Central memory CD8-positive, alpha-beta T cell (primary cell): ENCODE measurements at places on chromosomes 11 and 22.

GRCh38 chr11:130070846-130071200 is 1.1 kb downstream of the APLP2 start:
- H3K27me3 ChIP-seq, result no peaks in the 10 kb centered on the region
- H3K4me1 ChIP-seq, result peaks cover 29% of the 10 kb centered on the region
- H3K27ac ChIP-seq, result peak overlapping the region; percentile 39
- H3K4me3 ChIP-seq, result peak overlapping the region; percentile 78

- H3K4me3 ChIP-seq, result no peak overlapping the region
- H3K27ac ChIP-seq, result no peak overlapping the region
- no peaks in the 10 kb centered on the region for H3K27me3 ChIP-seq
- H3K36me3 ChIP-seq, result peaks cover 1% of the 10 kb centered on the region
These were observed 46.5 kb downstream of the MYO7A start for GRCh38 chr11:77174559-77174958.

DNA sequence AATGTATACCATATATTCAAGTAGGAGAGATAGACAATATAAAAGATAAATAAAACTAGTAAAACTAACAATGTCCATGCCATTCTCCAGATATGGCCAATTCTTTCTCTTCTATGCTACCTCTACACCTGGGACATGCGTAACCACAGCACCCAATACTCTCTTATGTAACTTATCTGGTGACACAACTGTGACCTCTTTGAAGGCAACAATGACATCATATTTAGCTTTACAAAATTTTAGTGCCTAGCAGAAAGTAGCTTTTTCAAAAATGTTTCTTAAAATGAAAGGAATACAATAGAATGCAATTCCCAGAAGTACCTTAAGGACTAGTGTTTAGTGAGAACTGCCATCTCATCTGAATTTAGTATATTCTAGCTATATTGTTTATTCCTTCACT is 36.8 kb downstream of the CDON start:
- no peak overlapping the region for H3K4me3 ChIP-seq
- H3K27me3 ChIP-seq, result peaks cover 8% of the 10 kb centered on the region
- no peak for DNase-seq
- H3K27ac ChIP-seq, result no peak overlapping the region
- no peaks in the 10 kb centered on the region for H3K36me3 ChIP-seq

DNA sequence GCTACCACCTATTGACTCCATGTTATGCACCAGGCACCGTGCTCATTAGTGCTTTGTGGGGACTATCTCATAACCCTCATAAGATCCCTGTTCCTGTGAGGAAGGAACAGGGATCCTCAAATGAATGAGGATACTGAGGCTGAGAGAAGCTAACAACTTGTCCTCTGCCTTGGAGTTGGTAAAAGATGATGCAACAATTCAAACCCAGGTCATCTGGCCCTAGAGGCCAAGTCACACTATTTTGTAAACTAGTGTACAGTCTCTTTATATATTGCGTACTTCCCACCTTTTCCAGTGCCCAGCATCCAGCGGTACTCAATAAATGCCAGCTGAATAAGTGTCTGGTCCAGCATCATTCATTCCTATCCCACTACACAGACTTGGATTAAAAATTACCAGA is 92.6 kb downstream of the RCN1 start:
- no peak overlapping the region for H3K4me3 ChIP-seq
- H3K36me3 ChIP-seq, result peaks cover 1% of the 10 kb centered on the region
- no peak for DNase-seq
- no peaks in the 10 kb centered on the region for H3K4me1 ChIP-seq

GRCh38 chr11:57641011-57641807 is 8.5 kb downstream of the YPEL4 start:
- H3K4me1 ChIP-seq, result peaks cover 17% of the 10 kb centered on the region
- H3K27ac ChIP-seq, result no peak overlapping the region
- no peak for DNase-seq
- H3K4me3 ChIP-seq, result no peak overlapping the region

DNA sequence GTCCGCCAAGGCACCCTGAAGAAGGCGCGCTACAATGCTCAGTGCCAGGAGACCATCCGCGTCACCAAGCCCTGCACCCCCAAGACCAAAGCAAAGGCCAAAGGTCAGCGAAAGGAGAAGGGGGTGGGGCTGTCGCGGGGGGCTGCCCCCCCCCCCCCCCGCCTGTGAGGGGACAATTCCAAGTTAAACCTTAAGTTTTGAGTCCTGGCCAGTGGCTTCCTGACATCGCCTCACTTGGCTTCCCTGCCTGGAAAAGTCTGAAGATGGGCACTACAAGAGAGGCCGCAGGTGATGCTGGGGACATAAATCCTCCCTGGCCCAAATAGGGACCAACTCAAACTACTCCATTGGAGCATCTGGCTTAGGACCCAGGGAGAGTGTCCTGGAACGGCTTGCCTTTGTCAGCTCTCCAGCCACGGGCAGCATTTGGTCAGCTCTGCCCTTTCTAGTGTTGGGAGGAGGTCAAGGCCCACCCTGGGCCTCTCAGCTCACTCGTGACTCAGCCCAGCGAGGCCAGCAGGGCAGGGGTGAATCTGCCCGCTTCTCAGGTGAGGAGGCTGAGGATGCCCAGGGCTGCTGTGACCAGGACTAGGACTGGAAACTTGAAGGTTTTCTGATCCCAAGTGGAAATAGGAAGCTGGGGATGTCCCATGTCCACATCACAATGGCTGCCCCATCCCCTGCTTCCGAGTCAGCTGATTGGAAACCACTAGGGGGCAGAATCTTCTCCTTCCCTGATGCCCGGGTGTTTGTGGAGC is 1.4 kb downstream of the MDK start:
- H3K4me3 ChIP-seq, result peak overlapping the region; percentile 41
- peaks cover 42% of the 10 kb centered on the region for H3K27me3 ChIP-seq
- no peak overlapping the region for H3K27ac ChIP-seq
- H3K4me1 ChIP-seq, result peaks cover 20% of the 10 kb centered on the region

- peaks cover 9% of the 10 kb centered on the region for H3K4me1 ChIP-seq
- DNase-seq, result no peak
- no peak overlapping the region for H3K4me3 ChIP-seq
- no peak overlapping the region for H3K27ac ChIP-seq
These were observed 78.9 kb downstream of the KCNC1 start for GRCh38 chr11:17813391-17814059.

DNA sequence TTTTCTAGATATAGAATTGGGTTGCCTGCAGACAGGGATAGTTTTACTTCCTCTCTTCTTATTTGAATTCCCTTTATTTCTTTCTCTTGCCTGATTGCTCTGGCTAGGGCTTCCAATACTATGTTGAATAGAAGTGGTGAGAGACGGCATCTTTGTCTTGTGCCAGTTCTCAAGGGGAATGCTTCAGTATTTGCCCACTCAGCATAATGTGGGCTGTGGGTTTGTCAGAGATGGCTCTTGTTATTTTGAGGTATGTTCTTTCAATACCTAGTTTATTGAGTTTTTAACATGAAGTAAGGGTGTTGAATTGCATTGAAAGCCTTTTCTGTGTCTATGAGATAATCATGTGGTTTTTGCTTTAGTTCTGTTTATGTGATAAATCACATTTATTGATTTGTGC is 273.9 kb upstream of the CHORDC1 start:
- no peaks in the 10 kb centered on the region for H3K4me1 ChIP-seq
- H3K4me3 ChIP-seq, result no peak overlapping the region
- H3K27ac ChIP-seq, result no peak overlapping the region
- no peaks in the 10 kb centered on the region for H3K36me3 ChIP-seq

- no peak for DNase-seq
- no peaks in the 10 kb centered on the region for H3K27me3 ChIP-seq
- H3K36me3 ChIP-seq, result peaks cover 47% of the 10 kb centered on the region
- peak overlapping the region; percentile 97 for H3K27ac ChIP-seq
- H3K4me1 ChIP-seq, result peaks cover 62% of the 10 kb centered on the region
These were observed 790 bp downstream of the RAB1B start for GRCh38 chr11:66268952-66269905.

DNA sequence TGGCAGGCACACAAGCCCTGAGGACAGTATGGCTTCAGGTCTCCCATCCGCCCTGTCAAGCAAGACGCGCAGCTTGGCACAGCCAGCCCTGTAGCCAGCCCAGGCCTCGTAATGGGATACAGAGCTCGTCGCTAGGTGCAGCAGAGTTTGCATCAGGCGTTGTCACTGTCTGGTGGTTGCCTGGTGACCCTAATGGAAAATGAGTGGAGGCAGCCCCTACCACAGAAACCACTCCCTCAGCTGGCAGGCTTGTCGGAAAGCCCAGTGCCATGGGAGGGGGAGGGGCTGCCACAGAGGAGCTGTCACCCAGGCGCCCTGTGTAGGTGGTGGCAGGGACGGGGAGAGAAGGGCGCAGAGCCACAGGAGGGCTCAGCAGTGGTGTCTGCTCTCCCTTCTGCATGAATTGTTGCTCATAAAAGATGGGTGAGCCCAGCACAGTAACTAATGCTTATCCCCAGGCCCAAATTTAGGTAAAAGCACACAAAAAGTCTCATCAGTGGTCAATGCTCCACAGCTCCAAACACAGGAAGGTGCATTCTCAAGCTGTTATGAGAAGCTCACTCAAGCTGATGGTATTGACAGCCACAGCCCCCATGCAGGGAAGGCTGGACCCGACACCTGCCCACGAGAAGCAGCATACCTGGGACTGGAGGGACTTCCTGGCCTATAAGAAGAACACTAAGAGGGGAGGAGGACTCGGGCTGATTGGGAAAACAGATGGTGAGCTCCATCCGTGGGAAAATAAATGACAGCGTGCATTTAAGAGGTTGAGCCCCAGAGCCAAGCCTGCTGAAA is 164.6 kb downstream of the ETS1 start:
- peak; percentile 80 for DNase-seq
- peaks cover 4% of the 10 kb centered on the region for H3K36me3 ChIP-seq
- peak overlapping the region; percentile 46 for H3K4me3 ChIP-seq

DNA sequence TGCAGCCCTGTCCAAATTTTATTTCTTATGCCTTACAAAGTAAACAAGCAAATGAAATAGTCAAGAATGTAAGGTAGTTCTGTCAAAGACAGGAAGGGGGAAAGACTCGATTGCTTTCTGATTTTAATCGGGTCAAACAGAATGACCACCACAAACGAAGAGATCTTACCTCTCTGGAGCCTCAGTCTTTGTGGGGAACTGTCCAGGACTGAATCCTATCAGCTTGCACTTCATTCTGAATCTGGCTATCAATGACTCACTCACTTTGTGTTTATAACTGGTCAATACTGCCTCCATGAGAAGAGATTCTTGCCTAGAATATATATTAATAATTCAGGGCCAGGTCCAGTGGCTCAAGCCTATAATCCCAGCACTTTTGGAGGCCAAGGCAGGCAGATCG is 17.2 kb downstream of the MSANTD2 start:
- no peaks in the 10 kb centered on the region for H3K4me1 ChIP-seq
- no peak overlapping the region for H3K27ac ChIP-seq
- no peaks in the 10 kb centered on the region for H3K27me3 ChIP-seq
- no peak overlapping the region for H3K4me3 ChIP-seq
- no peaks in the 10 kb centered on the region for H3K36me3 ChIP-seq
- no peak for DNase-seq

DNA sequence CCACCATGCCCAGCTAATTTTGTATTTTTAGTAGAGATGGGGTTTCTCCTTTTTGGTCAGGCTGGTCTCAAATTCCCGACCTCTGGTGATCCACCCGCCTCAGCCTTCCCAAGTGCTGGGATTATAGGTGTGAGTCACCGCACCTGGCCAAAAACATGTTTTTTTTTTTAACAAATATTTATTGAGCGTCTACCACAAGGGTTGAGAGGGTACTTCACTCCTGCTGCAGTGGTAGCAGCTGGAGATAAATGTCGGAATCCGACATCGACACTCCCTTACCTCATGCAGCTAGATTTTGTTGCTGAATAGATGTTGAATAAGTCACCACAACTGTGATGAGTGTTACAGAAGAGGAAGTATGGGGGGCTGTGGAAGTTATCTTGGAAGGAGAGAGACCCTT is 971 bp downstream of the DNAJB13 start:
- H3K4me1 ChIP-seq, result no peaks in the 10 kb centered on the region
- no peak for DNase-seq
- H3K27ac ChIP-seq, result no peak overlapping the region
- H3K36me3 ChIP-seq, result no peaks in the 10 kb centered on the region
- H3K27me3 ChIP-seq, result peaks cover 13% of the 10 kb centered on the region

DNA sequence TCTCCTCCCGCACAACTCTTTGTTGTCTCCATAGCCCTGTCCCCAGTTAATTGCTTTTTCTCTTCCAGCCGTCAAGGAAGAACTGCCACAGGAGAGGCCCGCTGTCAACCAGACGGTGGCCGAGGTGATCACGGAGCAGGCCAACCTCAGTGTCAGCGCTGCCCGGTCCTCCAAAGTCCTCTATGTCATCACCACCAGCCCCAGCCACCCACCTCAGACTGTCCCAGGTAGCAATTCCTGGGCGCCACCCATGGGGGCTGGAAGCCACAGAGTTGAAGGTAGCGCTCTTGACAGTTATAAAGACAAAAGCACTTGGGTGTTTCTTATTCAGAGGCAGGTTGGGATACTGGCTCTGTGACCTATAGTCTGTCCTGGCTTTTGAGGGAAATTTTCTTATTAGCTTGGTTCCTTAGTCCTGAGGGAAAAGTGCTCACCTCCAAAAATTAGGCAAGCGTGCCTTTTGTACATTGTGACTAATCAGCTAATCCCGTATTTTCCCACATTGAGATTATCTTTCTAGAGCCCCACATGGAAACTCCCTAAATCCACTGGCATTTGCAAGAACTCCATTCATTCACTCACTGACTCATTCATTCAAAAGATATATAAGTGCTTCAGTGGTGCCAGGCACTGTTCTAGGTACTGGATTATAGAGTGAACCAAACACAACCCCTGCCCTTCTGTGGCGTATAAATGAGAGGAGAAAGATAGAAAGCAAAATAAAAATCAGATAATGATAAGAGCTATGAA is 65.9 kb downstream of the KREMEN1 start:
- peaks cover 55% of the 10 kb centered on the region for H3K27me3 ChIP-seq
- H3K27ac ChIP-seq, result no peak overlapping the region
- H3K4me1 ChIP-seq, result no peaks in the 10 kb centered on the region
- no peak overlapping the region for H3K4me3 ChIP-seq

DNA sequence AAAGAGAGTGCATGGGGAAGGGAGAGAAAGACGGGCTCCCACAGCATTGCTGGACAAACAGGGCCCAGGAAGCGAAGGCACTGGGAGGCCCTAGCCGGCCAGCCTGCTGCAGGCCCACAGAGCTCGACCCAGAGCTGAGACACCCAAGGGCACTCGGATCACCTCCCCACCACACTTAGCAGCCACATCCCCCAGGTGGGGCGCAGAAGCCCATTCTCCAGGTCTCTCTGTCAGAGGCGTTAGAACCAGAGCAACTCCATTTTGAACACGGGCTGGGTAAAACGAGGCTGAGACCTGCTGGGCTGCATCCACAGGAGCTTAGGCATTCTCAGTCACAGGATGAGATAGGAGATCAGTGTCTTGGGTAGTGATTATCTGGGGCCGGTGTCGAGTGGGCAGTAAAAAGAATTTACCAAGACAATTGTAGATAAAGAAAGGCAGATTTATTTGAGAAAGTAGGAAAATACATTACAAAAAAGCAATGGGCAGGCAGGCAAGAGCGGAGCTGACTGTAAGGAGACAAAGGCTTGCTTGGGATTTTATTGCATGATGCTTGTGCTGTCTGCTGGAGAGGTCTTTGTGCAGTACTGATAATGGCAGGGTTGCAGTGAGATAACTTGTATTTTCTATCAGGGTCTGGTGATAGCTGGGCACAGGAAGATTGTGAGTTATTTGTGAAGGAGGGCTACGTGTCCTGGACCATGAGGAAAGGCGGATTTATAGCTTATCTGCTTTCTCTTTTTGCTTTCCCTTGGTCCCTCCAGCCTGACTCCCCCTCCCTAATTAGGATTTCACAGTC is 13.4 kb upstream of the CAPN5 start:
- H3K36me3 ChIP-seq, result no peaks in the 10 kb centered on the region
- H3K27me3 ChIP-seq, result no peaks in the 10 kb centered on the region
- H3K27ac ChIP-seq, result no peak overlapping the region
- H3K4me3 ChIP-seq, result no peak overlapping the region
- H3K4me1 ChIP-seq, result no peaks in the 10 kb centered on the region
- no peak for DNase-seq

- peaks cover 5% of the 10 kb centered on the region for H3K4me1 ChIP-seq
- no peak overlapping the region for H3K4me3 ChIP-seq
These were observed 2.2 kb downstream of the SPI1 start for GRCh38 chr11:47376107-47376524.
